Activated T-cell treated with anti-CD3 and anti-CD28 coated beads, Interleukin-2, amount 50 U/mL, for 1 hour (primary cell): ENCODE measurements at places on chromosomes 16 and 17.

DNA sequence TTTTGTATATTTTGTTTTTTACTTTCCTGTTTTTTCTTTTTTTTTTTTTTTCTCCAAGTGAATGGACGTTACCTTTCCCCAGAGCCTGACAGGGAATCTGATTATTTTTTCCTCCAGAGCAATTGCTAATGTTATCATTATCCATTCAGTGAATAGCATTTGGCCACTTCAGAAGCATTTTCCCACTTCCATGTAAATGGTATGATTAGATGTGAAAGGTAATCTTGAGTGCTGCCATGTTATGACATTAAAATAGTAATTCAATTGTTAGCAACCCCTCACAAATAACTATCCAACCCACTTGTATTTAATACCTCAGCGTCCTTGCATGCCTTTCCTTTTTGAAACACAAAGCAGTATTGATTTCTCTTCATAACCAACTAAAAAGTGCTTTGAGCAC, 1243.8 kb downstream of the CDH8 start:
- DNase-seq, result no peak

DNA sequence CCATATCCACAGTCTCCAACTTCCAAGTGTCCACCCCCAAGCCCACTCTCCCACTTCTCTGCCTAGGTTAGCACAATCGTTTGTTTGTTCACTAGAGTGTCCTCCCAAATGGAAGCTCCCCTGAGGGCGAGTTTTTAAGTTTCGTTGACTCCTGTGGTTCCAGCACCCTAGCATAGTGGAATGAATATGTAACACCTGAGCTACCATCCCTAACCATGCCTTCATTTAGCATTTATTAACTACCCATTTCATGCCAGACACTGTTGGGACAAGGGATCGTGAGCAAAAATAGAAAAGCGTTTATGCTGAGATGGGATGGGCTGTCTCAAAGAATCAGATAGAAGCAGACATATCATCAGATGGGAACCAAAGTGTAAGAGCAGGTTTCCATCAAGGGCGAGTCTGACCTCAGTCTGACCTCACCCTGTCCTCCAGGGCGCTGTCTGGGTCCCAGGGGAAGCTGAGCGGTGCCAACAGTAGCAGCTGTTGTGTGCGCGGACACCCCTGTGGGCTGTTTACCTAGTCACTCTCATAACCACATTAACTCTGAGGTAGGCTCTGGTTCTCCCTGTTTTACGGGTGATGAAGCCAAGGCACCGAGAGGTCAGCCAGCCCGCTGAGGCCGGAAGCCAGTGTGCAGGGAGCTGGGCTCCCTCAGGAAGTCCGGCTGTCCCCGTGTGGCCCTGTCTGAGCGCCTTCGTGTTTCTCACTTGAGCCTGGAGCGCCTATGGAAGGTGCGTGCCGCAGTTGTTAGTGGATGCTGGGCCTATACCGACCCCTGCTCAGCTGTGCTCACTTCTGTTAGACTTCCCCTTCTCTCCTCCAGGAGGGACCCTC, 6.2 kb downstream of the CNP start:
- DNase-seq, result no peak

- DNase-seq, result no peak
Measured at GRCh38 chr17:11545002-11545401, 53.3 kb upstream of the DNAH9 start.

DNA sequence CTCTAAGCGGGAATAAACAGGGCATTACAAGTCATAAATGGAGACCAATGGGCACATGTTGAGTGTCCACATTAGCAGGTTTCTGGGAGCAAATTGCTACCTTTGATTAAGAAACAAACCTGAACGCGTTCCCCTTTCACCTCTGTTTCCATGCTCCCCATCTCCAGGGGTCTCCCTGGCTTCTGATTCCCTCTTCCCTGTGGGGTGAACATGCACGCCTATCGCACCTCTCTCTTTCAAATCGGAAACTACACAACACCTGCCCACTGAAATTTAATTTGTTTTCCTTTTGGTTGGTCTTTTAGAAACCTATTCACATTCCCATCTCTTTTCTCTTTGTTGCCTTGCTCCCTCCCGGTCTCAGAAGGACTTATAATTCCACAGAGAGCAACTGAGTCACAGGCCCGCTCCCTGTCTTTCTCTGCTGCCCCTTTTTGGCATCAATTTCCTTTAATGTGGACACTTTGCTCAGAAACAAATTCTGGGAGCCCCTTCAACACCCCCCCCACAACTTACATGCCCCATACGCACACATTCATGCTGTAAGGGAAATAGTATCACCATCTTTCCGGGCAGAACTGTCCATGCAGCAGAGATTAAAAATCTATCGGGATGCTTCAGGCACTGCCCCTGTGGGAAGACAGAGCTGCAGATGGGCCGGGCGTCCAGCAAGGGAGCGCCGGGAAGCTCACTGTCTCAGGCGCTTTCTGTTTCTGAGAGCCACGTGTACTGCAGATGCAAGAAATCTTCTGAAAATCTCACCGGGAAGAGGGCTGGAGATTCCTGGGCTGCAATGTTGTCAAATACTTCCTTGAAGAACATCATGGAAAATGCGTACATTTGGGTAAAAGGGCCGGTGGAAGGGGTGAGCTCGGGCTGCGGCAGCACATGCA, 7.2 kb upstream of the FOXF1 start:
- no peak for DNase-seq

DNA sequence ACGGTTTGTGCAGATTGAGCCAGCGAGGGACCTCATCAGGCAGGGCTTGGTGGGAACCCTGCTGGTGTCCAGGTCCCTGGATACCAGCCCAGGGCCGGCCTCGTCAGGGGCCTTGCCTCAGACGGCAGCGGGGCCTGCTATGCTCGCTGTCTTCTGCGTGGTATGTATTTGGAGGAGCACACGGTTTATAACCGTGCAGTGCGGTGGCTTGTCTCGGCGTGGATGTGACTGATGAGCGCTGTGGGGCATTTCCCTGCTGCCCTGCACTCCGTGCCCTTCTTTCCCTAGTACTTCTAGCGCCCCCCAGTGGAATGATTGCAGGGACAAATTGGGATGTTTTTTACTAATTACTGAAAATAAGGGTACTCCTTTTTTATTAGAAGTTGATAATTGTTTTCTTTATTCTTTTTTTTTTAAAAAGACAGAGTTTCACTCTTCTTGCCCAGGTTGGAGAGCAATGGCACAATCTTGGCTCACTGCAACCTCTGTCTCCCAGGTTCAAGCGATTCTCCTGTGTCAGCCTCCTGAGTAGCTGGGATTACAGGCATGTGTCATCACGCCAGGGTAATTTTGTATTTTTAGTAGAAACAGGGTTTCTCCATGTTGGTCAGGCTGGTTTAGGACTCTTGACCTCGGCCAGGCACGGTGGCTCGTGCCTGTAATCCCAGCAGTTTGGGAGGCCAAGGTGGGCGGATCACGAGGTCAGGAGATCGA, 15.3 kb downstream of the TBCD start:
- no peak for DNase-seq

DNA sequence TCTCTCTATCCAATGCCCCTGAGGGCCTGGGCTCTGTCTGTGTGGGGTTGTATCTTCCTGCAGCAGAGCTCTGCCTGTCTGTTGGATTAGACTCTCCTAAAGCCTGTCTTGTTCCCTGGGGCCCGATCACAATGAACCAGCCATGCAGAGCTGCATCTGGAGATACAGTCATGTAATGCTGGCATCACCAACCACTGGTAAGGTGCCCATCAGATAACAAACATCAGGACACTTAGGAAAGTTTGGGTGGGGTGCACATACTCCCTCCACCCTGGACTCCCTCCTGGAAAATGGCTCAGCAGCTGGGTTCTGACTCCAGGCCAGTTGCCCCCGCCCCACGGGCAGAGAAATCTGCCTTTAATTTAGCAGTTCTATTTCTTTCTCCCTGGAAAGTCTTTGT, 61.3 kb upstream of the BRD7 start:
- DNase-seq, result no peak

- no peak for DNase-seq
Measured at GRCh38 chr16:12339686-12340085, 363.2 kb downstream of the SNX29 start.

DNA sequence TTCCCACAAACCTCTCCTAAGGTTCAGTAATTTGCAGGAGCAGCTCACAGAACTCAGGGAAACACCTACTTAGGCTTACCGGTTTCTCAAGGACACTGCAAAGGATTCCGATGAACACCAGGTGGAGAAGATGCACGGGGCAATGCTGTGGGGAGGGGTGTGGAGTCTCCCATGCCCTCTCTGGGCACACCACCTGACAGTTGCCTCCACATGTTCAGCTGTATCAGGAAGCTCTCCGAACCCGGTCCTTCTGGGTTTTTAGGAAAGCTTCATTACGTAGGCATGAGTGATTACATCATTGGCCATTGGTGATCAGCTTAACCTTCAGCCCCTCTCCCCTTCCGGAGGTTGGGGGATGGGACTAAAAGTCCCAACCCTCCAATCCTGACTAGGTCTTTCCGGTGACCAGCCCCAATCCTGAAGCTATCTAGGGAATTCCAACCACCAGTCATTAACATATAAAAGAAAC, 21.6 kb downstream of the C17orf58 start:
- no peak for DNase-seq

DNA sequence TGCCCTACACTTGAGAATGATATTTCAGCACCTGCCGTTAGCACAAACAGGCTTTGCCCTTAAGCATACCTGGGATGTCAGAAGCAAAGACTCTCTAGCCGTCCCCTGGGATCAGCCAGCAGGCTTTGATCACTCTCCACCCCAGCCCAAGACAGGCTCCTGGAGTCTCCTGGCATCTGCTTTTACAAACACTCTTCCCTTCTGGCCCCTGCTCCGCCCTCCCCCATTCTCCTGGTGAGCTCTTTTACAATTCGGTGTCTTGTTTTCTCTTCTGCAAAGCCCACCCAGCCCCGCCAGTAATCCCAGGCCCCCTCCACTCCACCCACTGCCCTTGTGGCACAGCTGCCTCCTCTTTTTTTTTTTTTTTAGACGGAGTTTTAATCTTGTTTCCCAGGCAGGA, 50.4 kb downstream of the KATNIP start:
- DNase-seq, result no peak

DNA sequence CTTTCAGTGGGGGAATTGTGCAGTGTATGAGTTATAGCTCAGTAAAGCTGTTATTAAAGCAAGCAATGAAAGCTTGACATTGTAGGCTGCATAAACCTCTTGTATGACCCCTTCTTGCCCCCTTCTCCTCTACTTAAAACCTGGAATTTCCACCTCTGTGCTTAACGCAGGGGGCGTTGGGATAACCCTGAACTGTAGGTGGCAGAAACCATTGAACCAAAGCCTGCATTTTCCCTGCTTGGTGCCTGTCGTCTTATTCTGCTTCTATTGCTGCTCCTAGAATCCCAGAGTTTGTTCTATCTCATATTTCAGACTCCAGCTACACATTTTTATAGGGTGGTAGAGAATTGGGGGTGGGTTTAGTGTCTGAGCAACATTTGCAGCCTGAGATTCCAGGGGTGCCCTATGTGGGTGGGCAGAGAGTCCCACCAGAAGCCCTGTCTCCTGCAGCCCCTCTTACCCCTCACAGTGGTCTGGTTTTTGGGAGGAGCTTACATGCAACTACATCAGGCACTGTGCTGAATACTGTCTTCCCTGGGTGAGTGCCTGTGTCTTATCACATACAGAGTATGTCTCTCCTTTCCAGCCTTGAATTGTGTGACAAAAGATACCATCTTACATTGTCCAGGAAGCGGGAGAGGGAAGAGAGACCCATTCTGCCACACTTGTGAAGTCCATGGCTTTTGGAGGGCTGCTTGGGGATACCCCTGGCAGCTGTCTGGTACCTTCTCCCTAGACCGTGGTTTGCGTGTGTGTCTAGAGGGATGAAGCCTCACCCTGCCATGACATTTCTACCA, 407.7 kb upstream of the EEF2KMT start:
- no peak for DNase-seq

DNA sequence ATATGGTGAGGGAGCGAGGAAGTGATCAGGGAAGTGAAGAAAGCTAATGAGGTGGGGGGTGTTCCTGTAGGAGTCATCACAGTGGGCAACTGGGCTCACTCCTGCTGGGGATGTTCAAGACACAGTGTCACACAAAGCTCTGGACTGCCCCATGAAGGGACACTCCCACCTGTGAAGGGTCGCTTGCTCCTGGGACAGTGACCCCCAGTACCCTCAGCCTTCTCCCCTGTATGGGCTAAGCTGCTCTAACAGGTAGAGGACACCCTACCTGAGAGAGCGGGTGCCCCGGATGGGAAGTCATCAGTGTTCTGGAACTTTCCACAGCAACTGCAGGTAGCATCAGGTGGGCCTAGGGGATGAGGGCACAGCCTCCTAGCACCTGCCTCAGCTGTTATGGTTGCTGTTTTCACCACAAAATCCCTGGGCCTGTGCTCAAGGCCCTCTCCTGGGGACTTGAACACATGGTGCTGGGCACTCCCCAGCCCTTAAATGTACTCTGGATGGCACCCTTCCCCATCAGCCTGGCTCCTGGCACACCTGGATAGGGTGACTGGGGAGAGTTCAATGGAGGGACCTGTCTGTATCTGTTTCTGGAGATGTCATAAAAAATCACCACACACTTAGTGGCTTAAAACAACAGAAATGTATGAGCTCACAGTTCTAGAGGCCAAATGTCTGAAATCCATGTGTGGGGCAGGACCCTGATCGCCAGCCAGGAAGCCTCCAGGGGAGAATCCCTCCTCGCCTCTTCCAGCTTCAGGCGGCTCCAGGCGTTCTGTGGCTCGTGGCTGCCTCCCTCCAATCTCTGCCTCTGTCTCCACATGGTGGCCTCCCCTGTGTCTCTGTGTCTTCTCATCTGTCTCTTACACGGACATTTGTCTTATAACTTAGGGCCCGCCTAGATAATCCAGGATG, 104.0 kb upstream of the CDH5 start:
- no peak for DNase-seq

- DNase-seq, result no peak
Measured at GRCh38 chr17:10698096-10698818, 863 bp downstream of the ADPRM start.

- DNase-seq, result no peak
Measured at GRCh38 chr17:35588196-35588920, 1.2 kb downstream of the AP2B1 start.

DNA sequence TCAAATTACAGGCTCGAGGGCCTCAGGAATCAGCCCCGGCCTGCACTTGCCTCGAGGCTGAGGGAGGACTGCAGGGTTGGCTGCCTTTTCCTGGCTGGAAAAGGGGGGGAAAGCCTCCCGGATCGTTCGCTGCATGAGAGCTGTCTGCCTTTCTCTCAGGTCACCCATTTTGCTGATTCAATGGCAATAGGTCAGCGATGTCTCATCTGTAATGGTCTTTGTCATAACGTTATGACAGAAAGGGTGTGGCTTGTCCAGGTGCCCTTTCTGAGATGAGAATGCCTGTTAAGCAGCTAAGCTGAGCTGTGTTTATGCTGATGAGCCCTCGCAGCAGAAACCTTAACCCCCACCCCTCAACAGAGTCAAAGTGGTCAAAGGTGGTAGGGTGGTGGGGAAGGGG, 81.8 kb downstream of the AKAP1 start:
- no peak for DNase-seq
